Vagina (tissue), 2 donors: ENCODE measurements at places on chromosomes 16 and 17.

DNA sequence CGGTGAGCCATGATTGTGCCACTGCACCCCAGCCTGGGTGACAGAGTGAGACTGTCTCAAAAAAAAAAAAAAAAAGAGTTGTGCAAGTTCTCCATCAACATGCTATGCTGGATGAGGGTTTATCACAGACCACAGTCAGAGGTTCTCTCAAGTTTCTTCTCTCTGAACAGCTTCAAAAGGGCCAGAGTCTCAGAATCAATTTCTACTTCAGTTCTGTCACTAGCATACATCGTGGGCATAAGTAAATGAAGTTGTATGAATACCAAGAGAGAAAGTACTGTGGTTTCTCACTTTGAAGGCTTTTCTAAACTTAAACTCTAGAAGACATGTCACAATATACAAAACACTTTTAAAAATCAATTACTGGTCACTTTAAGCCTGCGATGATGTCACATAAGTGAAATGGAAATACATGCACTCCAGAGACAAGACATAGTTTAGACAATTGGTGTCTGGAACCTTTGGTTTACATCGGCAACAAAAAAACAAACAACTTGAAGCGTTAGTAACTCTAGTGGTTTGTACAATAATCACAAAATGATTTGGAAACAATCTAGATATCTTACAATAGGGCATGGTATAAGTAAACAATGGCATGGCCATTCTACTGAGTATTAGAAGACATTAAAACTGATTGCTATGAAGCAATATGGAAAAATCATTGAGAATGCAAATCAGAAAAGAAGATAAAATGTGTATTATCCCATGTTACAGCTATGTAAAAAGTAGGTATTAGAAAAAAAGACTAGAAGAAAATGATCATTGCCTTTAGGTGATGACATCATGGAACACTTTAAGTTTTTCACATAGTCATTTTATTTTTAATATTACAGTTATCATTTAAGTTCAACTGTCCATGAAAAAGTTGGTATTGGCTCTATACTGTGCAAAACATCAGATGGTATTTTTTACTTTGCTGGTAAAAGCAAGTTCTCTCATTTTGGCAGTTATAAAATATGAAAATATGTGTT, 232.3 kb downstream of the ZFHX3 start:
- no peak for DNase-seq

GRCh38 chr16:64240586-64240985, 881.3 kb downstream of the CDH11 start:
- DNase-seq, result no peak

GRCh38 chr17:15236281-15237105, 28.6 kb downstream of the PMP22 start:
- DNase-seq, result no peak

GRCh38 chr16:25138130-25138529, 26.6 kb downstream of the LCMT1 start:
- DNase-seq, result no peak

DNA sequence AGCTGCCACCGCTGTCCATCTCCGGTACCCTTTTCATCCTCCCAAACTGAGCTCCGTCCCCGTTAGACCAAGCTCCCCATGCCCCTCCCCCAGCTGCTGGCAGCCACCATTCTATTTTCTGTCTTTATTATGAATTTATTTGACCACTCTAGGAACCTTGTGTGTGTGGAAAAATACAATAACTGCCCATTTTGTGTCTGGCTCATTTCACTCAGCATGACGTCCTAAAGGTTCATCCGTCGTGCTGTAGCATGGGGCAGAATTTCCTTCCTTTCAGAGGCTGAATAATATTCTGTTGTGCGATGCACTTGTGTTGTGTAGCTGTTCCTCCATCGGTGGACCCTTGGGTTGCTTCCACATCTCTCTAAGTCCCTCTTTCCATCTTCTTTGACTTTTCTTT, 263.1 kb downstream of the SEC14L1 start:
- no peak for DNase-seq

GRCh38 chr16:89065458-89065822, 28.2 kb upstream of the ACSF3 start:
- DNase-seq, result no peak

DNA sequence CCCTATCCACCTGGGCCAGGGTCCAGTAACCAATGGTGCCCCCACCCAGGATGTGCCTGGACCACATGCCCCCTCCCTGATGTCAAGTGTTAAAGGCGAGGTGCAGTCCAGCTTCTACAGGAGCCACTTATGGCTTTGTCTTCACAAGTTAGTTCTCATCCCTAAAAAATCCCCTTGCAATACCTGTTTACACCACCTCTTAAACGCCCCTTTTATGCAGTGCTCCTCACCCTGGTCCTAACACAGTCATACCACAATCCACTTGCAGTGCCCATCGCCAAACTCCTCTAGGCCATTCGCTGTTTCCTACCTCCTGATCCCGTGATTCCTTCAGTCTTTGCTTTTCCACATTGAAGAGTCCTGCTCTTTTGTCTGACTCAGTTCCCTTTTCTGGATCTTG, 7.1 kb downstream of the GLYR1 start:
- no peak for DNase-seq

DNA sequence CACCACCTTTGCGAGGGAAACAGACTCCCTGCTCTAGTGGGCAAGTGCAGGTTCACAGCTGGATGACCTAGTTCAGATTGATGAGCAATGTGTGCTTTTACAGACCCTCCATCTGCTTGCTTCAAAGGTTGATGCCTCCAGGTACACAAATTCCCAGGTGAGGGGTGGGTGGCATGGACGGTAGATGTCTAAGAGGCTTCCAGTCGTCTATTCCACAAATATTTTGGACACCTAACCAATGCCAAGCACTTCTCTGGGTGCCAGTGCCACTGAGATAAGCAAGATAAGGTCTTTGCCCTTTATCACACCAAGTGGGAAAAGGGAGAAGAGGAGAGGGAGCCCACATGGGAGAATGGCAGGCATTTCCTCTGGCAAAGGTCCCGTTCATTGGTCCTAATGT, 316.6 kb upstream of the CDH5 start:
- DNase-seq, result peak; percentile 72

DNA sequence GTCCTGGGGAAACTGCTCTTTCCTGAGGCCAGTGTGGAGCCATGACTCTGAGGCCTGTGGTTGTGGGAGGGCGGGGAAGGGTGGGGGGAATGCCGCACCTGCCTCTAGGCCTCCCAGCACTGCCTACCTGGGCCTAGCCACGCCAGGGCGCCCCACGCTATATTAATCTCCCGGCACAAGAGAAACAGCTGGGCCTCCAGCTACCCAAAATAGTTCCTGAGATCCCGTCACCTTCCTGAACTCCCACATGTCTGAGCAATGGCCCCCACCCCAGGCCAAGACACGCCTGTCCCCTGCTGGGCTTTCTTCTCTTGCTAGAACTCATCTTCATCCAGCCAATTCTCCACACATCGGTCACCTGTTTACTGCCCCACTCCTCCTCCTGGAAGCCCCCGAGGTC, 13.0 kb upstream of the MTSS2 start:
- no peak for DNase-seq

DNA sequence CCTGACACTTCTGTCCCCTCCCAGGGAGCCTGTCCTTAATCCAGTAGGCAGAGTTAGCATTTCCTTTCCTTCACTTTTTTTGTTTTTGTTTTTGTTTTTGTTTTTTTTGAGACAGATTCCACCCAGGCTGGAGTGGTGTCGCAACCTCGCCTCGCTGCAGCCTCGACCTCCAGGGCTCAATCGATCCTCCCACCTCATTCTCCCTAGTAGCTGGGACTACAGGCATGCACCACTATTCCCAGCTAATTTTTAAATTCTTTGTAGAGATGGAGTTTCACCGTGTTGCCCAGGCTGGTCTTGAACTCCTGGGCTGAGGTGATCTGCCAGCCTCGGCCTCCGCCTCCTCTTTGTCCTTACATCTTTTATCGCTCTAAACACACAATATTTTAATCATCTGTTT, 4.0 kb downstream of the NHERF1 start:
- no peak for DNase-seq

GRCh38 chr16:1069154-1069553, 3.4 kb upstream of the SSTR5 start:
- no peak for DNase-seq

DNA sequence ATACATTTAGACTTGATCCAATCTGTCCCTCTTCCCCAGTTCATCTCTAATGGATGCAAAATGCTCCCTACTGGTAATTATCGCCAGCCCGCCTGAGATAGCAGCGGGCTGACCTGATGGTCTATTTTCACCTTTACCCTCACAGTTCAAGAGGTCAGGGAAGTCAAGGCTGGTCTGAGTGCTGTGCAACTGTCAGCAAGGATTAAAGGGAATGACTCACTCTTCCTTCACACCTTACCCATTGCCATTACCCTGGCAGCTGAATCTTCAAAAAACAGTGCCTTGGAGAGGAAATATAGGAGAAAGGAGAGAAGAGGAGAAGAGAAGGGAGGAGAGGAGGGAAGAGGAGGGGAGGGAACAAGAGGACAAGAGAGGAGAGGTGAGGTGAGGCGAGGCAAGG, 36.3 kb downstream of the GRB7 start:
- no peak for DNase-seq

GRCh38 chr17:19785854-19786253, 37.8 kb upstream of the ALDH3A1 start:
- DNase-seq, result no peak

GRCh38 chr16:65822148-65822547, 544.3 kb upstream of the CDH5 start:
- no peak for DNase-seq

GRCh38 chr17:2475056-2475455, 36.6 kb downstream of the METTL16 start:
- DNase-seq, result no peak

DNA sequence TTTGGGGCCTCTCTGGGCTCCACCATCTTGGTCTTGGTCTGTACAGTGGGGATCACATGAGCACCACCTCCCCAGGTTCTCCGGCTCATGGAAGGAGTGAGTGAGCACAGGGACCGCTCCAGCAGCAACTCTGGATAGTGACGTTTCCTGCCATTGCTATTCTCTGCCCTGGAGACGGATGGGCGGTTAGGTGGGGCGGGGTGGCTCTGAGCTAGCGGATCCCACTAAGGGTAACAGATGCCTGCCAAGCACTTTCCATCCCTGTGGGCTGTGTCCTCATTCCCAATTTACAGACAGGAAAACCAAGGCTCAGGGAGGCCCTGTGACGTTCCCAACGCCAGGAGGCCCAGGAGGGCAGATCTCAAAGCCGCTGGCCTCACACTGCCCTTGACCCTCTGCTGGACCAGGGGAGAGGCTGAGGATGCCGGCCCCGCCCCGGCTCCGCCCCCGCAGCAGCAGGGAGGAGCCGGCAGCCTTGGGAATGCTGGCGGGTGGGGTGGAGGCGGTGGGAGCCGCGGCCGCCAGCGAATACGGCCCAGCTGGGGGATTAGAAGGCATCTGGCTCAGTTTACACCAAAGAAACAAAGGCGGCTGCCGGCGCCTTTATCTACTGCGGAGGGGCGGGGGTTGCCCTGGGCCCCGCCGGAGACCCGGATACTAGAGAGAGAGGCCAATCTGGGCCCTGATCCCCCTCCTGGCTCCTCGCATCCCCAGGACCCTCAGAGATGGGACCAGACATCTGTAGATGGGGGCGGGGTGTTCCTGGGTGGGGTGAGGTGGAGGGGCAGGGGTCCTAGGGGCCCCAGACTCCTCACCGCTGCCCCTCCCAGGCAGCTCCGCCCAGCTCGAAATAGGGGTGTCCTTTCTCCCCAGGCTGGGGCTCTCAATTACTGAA, 122.3 kb upstream of the CIBAR2 start:
- no peak for DNase-seq

DNA sequence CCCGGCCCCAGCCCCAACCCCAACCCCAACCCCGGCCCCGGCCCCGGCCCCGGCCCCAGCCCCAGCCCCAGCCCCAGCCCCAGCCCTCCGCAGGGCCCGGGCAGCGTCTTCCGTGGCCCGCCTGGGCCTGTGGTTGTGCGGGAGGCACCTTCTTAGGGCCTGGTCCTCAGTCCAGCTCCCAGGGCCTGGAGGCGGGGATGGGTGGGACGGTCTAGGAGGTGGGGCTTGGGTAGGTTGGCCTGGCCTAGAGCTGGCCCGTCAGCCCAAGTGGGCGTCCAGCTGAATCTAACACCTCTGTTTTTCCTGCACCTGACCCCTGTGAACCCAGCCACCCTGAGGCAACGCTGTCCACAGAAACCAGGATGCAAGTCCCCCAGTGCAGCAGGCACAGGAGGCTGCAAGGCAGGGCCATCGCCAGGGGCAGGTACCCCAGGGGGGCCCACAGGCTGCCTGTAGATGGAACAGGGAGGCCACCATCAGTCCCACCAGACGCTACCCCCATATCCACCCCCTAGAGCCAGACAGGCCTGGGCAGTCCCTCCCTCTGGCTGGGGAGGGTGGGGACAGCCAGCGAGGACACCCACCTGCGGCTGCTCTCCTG, 8.8 kb downstream of the MSLN start:
- no peak for DNase-seq

GRCh38 chr17:82236142-82236971, 7.5 kb downstream of the SLC16A3 start:
- no peak for DNase-seq

DNA sequence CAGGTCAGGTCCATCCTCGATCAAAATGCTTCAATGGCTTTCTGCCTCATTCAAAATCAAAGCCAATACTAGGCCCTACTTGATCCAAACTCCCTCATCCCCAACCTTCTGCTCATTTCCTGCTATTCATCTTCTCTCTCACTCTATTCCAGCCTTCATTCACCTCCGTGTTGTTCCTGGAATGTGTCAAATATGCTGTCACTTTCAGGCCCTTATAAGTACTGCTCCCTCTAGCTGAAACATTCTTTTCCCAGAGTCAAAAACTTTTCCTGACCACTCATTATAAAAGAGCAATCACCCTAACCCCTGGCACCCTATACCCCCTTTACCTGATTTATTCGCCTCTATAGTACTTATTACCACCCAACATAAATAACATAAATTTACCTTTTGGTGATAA, 303.7 kb upstream of the PMFBP1 start:
- DNase-seq, result no peak

DNA sequence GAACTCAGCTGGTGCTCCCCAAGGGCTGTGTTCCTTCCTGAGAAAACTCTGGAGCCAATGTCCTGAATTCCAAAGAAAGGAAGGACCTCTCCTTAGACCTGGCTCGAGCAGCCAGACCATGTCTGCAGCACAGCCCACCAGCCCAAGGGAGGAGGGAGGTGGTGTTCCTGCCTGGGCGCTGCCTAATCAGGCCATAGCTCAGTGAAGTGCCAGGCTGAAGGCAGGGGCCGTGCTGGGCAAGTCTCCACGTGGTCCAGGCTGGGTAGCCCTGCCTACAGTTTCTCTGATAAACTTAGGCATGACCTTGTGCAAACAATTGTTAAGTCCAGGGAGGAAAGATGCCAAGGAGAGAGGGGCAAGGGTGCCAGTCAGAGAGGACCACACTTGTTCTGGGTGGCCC, 76.8 kb downstream of the MPRIP start:
- DNase-seq, result no peak

GRCh38 chr17:56995766-56996165, 17.8 kb downstream of the SCPEP1 start:
- DNase-seq, result no peak
